Right atrium auricular region (tissue), 2 donors: ENCODE measurements at places on chromosomes 4 and X. TPM values are rescaled to one million over a fixed set of nuclear protein-coding genes. Genes with fewer than 3 reads are reported as not detected.

The CNGA1 gene
- 0.24 TPM for total RNA-seq

- no peak for DNase-seq
These were observed 612.5 kb upstream of the TECRL start for GRCh38 chr4:65021737-65022136.

- DNase-seq, result no peak
These were observed 22.9 kb upstream of the SGMS2 start for GRCh38 chr4:107801766-107802211.

- no peak for DNase-seq
These were observed 224.0 kb upstream of the BMP3 start for GRCh38 chr4:80806472-80806871.

DNA sequence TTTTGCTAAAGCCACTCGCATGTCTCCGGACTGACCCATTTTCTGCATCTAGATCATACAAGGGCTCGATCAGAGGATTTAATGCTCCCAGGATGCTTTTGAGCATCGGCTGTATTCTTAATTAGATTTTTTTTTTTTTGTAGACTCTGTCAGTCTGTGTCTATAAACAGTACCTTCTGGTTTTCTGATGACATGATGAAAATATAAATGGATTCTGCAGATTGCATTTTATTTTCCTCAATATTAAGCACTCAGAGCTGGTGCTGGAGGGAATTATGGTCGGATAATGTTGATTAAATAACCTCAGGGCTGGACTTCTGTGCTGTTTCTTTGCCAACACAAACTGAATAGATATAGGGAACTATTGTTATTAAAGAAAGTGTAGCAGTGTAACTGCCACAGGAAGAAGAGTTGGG is 57.1 kb upstream of the LIMCH1 start:
- no peak for DNase-seq

The DGKK gene
- not detected for total RNA-seq

DNA sequence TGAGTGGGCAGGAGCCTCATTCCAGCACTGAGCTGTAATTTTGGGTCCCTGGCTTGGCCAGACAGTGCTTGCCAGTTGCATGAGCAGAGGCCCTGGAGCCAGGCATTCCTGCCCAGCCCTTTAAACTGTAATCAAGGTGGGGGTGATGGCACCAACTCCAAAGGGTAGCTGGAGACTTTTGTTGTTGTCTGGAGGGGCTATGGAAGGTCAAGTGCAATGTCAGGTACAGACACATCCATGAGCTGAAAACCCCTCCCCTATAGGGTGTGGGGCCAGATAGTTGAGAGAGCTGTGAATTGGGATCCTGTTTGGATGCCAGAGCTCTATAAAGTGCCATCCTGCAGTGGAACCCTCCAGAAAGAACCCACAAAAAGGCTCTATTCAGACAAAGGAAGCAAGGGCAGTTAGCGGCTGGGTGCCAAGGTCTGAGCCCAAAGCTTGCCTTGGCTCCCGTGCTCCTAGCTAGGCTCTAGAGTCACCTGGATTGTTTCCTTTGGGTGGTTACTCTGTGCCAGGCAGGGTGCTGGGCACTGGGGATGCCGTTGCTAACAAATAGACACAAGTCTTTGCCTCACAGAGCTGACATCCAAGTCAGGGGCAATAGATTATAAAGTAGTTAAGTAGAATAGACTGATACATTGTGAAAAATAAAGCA is 163.0 kb downstream of the EFNB1 start:
- no peak for DNase-seq

GRCh38 chr4:43330288-43330687 is 437.8 kb downstream of the GRXCR1 start:
- DNase-seq, result no peak

The SLC6A14 gene
- total RNA-seq, result not detected

The NAA11 gene
- not detected for total RNA-seq

DNA sequence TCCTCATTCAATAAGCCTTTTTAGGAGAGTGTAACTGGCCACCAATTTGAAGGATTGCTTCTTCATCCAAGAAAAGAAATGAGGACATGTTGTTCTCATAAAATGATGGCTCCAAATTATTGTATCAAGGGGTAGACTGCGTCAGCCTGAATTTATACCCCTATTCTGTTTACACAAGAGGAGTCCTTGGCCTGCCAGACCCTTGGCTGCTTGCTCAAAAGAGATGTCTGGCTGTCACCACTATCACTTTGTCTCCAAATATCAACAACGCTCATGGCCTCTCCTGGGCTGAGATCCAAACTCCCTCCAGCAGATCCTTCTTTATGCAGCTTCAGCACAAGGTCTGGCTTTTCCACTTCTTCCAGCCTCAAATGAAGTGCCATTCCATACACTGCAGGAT is 127.9 kb downstream of the OR13H1 start:
- DNase-seq, result no peak

DNA sequence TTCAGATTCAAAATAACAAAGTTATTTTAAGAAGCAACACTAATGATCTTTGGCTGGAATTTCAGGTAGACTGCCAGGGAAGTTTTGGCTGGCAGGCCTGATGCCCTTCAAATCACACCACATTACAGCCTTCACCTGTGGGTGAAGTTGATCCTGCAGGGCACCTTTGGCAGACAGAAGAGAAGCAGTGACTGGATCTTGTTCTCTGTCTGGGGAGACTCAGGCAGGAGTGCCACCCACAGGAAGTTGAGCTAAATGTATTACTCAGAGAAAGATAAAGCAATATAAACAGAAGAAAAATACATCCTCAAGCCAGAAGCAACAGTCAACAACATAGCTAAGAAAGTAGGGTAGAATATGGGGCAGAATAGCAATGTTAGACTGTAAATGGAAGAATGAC is 12.8 kb upstream of the CFAP299 start:
- no peak for DNase-seq

GRCh38 chrX:105461016-105461415 is 240.5 kb upstream of the TEX13A start:
- DNase-seq, result no peak

The VCX3B gene
- total RNA-seq, result not detected

The RENBP gene
- 6.2 TPM for total RNA-seq

- no peak for DNase-seq
These were observed 328.4 kb upstream of the HAND2 start for GRCh38 chr4:173858471-173858870.

DNA sequence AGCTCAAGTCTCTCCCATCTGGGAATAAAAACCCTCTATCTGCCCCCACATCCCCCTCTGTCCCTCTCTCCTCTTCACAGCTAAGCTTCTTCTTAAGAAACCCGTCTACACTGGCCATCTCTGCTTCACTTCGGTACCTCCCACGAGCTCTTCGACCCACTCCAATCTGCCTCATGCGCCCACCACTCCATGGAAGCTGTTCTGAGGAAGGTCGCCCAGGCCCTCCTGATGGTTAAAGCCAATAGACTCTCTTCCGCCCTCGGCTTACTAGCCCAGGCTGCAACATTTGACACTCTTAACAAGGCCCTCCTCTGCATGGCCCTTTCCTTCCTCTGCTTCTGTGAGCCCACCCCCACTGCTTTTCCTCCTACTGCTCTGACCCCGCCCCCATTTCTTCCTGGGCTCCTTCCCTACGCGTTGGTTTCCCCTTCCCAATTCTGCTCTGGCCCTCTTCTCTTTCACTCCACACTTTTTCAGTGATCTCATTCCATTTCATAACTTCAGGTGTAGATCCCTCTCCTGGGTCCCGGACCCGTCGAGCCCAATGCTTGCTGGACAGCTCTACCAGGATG is 11.8 kb downstream of the IQSEC2 start:
- DNase-seq, result no peak

DNA sequence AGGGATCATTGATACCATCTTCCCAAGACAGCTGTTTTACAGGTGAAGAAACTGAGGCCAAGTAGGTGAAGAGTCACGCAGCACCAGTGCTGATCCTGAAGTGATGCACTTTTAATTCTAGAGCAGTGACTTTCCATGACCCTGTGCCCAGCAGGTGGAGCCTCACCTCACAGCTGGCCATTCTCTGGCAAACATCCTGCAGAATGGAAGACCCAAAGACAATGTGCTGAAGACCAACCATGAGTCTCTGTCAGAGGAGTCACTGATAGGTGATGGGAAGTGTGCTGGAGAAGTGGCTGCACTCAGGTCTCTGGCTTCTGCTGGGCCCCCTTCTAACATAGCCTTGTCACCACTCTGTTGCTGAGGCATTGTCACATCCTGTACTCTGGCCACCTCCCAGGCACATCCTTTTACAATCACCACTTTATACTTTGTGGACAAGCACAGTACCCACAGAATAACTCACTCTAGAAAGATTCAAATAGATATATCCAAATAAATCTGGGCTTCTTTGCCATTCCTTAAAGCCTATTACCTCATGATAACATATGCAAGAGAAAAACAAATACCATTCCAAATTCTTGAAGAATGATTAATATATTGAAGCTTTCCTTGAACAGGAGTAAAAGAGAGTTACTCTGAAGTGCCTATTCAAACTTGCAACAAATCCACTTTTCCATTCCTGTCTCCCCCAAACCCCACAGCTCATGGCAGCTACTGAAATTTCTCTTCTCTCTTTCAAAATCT is 64.1 kb upstream of the SCOC start:
- DNase-seq, result no peak

DNA sequence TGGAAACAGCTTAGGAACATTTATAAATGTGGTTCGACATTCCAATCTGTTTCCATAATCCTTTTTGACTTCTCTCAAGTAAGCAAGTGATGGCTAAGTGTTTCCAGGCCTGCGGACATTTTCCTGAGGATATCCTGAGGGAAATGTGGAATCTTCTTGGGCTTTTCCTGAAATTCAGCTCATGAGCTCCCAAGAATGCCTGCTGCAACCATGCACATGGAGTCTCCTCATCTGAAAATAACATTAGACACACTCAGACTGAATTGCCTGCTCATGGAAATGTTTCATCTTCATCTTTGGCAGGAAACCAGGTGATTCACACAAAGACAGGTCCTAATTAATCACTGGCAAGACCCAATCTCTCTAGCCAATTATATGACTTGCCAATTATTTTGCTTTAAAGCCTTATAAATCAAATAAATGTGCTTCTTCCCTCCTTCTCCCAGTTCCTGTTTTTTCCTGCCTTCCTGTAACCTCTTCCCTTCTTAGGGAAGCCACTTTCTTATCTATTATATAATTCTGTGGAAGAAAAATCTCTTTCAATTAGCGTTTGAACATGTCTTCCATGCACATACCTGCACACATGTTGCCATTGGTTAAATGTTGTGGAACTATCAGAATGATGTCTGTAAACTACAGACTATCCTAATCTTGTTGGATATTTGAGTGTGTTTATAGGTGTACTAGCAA is 104.6 kb upstream of the MXRA5 start:
- no peak for DNase-seq

The RAB39B gene
- 0.55 TPM for total RNA-seq

GRCh38 chr4:7689773-7690693 is 249.6 kb downstream of the AFAP1 start:
- no peak for DNase-seq
